ENCODE measurements at places on chromosomes 7 and 10. TPM values are rescaled to one million over a fixed set of nuclear protein-coding genes. Genes with fewer than 3 reads are reported as not detected.
A peak's percentile ranks its signal among the peaks of the same experiment; 100 is the strongest.

Gene PRKCQ
- total RNA-seq = 0.42 TPM

GRCh38 chr10:132440791-132441565 is 44.0 kb downstream of the PWWP2B start:
- DNase-seq = no peak

- peak; percentile 5 for DNase-seq
Observed at GRCh38 chr7:85094046-85094725, 92.7 kb downstream of the SEMA3D start.

GRCh38 chr7:158018971-158019645 is 568.5 kb downstream of the PTPRN2 start:
- no peak for DNase-seq

Gene KCP
- total RNA-seq = 2.0 TPM

Data from thoracic aorta (tissue), 2 donors.